ENCODE measurements at places on chromosomes 12 and 14.
A peak's percentile ranks its signal among the peaks of the same experiment; 100 is the strongest.

DNA sequence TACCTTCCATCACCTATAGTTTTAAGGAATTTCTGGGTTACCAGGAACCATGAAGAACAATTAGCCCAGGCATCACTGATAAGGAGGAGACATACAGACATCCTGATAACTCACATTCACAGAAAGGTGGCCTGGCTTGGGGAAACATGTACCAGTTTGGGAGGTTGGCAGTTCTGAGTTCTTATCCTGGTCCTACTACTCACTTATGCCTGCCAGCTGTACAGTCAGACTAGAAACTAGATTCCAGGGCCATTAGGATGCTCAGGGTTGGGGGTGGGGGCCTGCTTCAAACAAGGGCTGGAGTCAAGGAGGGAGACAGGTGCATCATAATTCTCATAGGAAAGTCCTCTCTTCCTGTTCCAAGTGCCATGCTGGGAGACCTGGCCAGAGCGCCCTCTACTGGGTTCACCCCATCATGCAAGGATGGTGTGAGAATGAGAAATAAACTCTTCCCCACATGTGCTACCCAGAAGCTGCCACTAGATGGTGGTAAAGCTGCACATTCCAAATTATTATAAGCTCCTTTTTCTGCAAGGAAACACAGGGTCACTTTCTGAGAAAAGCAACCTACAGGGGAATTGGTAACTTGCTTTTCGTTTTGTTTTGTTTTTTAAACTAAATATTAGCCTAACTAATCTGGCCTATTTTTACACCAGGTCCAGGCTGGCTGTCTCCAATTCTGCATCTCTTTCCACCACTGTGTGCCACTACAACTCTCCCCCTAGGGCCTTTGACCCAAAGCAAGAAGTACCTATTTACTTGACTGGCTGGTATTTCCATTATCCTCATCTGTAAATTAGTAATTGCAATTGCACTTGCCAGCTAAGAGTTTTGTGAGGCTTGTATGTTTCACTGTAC lies 14.5 kb downstream of the OAS2 start:
- DNase-seq = peak; percentile 64

- DNase-seq = no peak
Measured at GRCh38 chr12:106790020-106790419, 15.5 kb downstream of the RIC8B start.

GRCh38 chr14:102903889-102904512 lies 18.5 kb upstream of the AMN start:
- no peak for DNase-seq

DNA sequence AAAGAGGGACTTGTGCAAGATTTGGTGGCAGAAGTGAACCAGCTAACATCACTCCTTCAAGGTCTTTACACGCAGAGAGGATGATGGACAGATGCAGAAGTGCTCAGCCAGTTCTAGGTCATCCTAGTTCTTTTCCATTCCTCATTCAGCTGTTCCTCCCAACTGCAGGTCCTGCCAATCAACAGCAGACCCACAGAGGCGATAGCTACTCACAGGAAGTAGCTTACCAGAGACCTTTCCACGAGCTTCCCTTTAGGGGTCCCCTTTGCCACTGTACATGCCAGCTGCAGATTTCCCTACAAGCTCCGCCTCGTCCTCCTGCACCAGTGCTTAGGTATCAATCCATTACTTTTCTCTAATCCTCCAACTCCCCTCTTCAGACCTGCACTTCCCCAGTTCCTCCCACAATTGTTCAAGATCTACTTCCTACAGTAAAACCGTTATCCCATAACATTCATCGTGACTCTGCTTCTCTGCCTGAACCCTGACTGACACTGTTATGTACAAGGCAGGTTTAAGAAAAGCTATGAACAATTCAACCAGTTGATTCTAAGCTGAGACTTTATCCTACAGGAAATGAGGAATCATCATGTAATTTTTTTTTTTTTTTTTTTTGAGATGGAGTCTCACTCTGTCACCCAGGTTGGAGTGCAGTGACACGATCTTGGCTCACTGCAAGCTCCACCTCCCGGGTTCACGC lies 22.5 kb downstream of the RECQL start:
- DNase-seq = no peak

- DNase-seq = no peak
Measured at GRCh38 chr14:91164676-91165075, 50.8 kb downstream of the DGLUCY start.

DNA sequence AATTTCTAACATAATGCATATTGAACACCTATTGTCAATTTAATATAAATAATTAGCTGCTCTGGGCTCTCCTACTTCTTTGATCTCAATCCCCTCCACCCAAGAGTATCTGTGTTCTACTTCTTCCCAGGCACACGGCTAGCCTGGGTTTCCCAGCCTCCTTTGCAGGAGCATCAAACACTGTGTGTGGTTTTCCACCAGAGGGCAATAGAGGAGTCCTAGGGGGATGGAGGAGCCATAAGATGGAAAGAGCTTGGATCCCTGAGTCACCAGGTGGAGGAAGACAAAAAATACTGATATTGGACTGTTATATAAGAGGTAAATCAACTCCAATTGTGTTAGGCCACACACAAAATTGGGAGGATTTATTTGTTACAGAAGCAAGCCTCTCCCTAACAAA lies 333.7 kb downstream of the GLT1D1 start:
- DNase-seq = no peak

- no peak for DNase-seq
Measured at GRCh38 chr12:2372735-2373134, 319.9 kb downstream of the CACNA1C start.

GRCh38 chr12:4331221-4331620 lies 10.2 kb downstream of the TIGAR start:
- no peak for DNase-seq

DNA sequence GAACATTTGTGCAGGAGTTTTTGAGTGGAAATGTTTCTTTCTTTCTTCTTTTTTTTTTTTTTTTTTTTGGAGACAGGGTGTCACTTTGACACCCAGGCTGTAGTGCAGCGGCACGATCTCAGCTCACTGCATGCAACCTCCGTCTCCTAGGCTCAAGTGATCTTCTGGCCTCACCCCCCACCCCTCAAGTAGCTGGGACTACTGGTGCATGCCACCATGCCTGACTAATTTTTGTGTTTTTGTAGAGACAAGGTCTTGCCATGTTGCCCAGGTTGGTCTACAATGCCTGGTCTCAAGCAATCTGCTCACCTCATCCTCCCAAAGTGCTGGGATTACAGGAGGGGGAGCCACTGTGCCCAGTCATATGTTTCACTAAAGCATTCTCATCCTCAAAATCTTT lies 69.2 kb upstream of the BCAT1 start:
- DNase-seq = no peak

DNA sequence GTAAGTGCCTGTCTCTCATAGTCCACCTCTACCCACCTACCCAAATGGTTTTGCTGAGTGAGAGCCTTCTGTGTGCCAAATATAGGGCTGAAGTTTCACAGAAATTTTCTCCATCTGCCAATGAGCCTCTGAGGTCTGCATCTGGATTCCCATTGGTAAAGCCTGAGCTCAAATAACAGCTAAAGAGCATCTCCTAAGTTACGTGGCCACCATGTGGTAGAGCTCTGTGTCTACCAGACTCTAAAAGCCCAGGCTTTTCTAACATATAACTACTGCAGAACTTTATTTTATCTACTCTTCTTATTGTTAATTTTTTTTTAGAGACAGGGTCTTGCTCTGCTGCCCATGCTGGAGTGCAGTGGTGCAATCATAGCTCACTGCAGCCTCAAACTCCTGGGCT lies 16.0 kb downstream of the AMDHD1 start:
- no peak for DNase-seq

- DNase-seq = no peak
Measured at GRCh38 chr14:54194501-54194900, 202.3 kb upstream of the CDKN3 start.

DNA sequence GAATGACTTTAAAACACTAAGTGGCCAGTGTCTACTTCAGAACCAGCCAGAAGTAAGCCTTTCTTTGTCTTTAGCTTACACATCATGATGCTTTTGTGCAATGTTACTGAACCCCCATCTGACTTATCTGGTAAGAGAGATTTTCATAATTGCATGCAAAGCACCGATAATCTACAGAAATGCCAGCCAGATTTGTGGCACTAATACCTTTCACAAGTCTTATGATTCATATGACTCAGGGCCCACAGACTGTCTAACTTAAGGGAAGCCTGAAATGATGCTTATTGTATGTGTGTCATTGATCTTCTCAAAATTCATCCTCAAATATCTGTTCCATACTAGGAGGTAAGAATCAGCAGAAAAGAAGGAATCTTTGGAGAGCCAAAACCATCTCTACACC lies 18.0 kb downstream of the IGF1 start:
- no peak for DNase-seq

- no peak for DNase-seq
Measured at GRCh38 chr12:53452159-53453077, 516 bp downstream of the PCBP2 start.

GRCh38 chr12:114963846-114964245 lies 279.9 kb upstream of the TBX3 start:
- DNase-seq = no peak

DNA sequence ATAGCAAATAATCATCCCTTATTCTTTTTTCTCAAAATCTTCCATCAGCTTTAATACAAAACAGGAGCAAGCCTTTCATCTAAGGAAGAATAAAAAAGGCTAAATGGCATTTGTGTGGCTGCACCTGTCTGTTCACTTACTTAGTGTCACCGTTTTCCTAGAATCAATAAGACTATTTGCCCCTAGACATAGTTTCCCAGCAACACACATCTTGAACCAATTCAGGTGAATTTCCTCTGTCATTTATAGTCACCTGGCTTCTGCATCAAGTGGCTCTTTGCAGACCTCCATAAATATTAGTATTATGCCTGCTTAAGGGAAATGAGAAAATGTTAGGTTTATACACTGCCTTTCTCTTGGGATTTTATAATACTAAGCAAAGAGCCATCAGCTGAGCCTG lies 17.4 kb upstream of the GCH1 start:
- no peak for DNase-seq

DNA sequence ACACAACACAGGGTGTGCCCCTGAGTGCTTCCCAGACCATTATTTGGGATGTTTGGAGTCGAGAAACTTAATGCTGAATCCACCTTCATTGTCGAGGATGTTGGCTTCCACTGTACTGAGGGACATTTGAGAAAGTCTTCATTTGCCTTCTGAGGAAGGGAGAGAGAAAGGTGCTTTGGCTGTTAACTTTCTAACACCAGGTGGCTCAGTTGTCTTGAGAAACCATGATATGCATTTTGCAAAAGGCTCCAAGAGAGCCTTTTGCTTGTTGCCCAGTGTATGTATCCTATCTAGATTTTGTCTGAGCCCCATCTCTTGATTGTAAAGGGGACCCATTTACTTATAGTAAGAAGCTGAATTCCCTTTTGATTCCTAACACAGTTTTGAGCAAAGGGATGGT lies 28.6 kb upstream of the NRXN3 start:
- DNase-seq = no peak

DNA sequence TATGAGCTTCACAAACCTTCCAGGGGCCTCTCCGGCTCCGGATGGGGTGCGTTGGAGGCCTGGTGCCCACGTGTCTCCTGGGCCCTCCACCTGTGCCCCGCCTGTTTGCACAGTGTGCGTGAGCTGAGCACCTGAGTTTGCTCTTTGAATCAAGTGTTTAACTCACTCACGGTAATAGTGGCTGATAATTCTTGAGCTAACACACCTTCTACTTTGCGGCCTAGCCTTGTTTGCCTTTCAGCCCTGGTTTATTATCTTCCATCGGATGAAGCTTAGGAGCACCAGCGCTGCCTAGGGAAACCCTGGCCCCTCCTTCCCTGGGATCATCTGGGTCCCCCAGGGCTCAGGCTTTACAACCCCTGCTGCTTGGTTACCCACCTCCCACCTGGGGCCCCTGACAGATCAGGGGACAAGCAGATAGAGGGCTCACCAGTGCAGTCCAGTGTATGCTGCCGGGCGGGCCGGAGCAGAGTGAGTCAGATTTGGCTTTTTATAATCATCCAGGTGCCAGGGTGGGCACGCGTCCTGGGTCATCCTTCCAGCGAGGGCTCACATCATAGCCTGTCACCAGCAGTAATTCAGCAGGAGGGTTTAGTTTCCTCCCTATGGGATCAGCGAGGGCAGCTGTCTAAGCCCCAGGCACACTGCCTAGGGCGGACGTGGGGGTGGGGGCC lies 62.8 kb upstream of the RFLNA start:
- DNase-seq = no peak

- no peak for DNase-seq
Measured at GRCh38 chr12:68870443-68870842, 62.5 kb downstream of the MDM2 start.

DNA sequence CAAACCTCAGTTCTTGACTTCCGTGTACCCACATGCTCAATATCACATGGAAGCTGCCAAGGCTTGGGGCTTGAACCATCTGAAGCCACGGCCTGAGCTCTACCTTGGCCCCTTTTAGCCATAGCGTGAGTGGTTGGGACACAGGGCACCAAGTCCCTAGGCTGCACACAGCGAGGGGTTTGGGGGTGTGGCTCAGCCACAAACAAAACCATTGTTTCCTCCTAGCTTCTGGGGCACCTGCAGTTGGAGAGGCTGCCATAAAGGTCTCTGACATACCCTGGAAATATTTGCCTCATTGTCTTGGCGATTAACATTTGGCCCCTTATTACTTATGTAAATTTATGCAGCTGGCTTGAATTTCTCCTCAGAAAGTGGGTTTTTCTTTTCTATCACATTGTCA lies 628.6 kb downstream of the NRXN3 start:
- no peak for DNase-seq

DNA sequence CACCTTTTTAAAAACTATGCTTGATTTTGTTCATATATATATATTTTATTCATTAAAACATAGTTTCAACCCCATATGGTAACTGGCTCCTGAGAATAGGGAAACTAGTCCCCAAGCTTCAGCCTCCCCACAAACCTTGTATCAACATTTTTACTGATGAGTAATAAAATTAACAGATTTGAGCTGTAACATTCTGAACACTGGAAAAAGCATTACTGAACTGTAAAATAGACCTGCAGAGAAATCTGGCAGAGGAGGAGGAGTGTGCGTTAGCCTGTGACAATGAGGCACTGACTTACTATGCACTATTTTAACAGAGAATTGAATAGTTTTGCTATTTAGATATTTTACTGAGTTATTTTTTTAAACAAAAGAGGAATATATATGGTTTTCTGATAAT lies 43.1 kb downstream of the FRS2 start:
- no peak for DNase-seq

DNA sequence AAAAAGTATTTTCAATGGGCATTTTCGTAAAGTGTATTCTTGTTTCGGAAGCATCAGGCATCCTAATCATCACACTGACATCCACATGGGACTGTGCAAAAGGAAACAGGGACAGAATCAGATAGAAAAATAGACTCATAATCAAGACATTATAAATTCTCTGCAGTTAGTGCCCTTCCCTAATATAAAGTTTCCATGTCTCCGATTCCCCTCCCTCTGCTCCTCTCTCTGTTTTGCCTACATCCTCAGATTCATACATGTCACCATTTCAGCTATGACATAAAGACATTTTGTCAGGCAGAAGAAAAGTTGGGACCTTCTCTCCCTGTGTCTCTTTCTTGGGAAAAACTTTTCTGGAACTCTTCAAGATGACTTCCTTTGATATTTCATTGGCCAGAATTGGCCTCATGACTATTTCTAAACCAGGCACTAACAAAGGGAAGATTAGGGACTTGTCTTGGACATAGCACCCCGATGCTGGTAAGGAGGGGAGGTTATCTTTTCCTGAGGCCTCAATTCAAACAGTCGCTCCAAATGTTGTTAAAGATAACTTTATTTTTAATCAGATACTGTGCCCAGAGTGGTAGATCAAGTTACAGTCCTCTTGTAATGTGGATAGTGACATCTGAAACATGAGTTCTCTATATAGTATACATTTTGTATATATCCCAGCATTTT lies 212.1 kb upstream of the BTG1 start:
- no peak for DNase-seq

GRCh38 chr14:67738740-67739504 lies 37.2 kb downstream of the RDH12 start:
- DNase-seq = no peak

Measured in iPS DF 6.9 (cell line).